Kidney (tissue), 22 donors: ENCODE measurements at places on chromosomes 12 and 14. TPM values are rescaled to one million over a fixed set of nuclear protein-coding genes. Genes with fewer than 3 reads are reported as not detected.

TMEM121 gene
- total RNA-seq, result 3.1 TPM

ATXN2 gene
- total RNA-seq, result 56.5 TPM

IFNG gene
- not detected for total RNA-seq

GNS gene
- total RNA-seq, result 215 TPM

KCNK10 gene
- 0.54 TPM for total RNA-seq

BICDL1 gene
- total RNA-seq, result 101 TPM

AGAP2 gene
- 3.7 TPM for total RNA-seq

MYH7 gene
- total RNA-seq, result 0.06 TPM

ZNF384 gene
- 51.6 TPM for total RNA-seq

CCDC198 gene
- 166 TPM for total RNA-seq

KIF21A gene
- 25.7 TPM for total RNA-seq

EMC9 gene
- 22.1 TPM for total RNA-seq

GPR162 gene
- total RNA-seq, result 5.0 TPM

GAS2L3 gene
- 12.6 TPM for total RNA-seq

HCAR3 gene
- not detected for total RNA-seq
